B cell (primary cell): ENCODE measurements at places on chromosomes 13 and 19.

DNA sequence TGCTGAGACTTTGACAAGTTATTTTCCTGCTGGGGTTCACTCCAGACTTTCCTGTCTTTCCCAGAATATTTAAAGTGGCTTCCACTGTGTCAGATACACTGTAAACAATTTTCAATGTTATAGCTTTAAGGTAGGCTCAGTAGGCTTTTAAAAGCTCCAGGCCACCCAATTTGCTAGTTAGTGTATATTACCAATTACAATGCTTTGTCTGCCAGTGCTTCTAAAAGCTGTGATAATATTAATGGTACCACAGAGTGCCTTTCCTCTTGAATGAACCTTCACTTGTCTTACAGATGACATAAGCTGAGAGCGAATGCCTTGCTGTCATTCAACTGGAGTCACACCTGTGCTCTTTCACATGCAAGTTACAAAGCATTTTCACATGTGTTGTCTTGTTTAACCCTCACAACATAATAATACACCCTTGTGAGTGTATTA, 239.7 kb upstream of the HTR2A start:
- DNase-seq, result no peak

GRCh38 chr13:100657881-100658315, 16.7 kb downstream of the TMTC4 start:
- no peak for DNase-seq

GRCh38 chr13:74025369-74025768, 108.8 kb downstream of the KLF12 start:
- no peak for DNase-seq

GRCh38 chr13:44410328-44410859, 36.8 kb downstream of the SERP2 start:
- DNase-seq, result no peak

DNA sequence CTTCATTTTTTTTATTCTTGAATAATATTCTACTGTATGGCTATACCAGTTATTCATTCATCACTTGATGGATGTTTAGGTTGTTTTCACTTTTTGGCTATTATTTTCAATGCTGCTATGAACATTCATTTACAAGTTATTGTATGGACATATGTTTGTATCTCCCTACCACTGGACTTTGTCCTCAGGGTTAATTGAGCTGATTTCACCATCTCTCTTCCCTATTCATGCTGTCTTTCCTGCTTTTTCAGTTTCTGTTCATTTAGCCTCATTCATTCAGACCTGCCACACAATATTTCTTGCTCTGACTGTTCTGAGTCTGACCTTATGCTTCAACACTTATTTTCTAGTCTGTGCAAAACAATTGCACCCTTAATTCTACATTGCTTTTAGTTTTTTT, 12.3 kb upstream of the C1QTNF9B start:
- DNase-seq, result no peak

DNA sequence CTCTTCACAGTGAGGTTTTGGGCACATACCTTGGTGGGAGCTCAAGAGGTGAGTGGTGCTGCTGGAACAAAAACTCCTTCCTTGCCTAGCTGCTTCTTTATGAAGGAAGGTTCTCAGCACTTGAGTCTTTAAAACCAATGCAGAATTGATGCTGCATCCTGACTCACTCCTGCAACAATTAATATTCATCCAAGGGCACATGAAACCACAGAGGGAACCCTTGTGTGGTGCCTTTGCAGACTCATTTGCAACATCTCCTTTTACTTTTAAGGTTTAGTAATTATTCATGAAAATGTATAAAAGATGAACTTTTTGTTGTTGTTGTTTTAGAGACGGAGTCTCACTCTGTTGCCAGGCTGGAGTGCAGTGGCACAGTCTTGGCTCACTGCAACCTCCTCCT, 30.1 kb downstream of the OPA3 start:
- no peak for DNase-seq

- no peak for DNase-seq
These were observed 2541.1 kb downstream of the PCDH9 start for GRCh38 chr13:64688893-64689677.

- DNase-seq, result no peak
These were observed 5.5 kb downstream of the PIK3R2 start for GRCh38 chr19:18158467-18158866.

DNA sequence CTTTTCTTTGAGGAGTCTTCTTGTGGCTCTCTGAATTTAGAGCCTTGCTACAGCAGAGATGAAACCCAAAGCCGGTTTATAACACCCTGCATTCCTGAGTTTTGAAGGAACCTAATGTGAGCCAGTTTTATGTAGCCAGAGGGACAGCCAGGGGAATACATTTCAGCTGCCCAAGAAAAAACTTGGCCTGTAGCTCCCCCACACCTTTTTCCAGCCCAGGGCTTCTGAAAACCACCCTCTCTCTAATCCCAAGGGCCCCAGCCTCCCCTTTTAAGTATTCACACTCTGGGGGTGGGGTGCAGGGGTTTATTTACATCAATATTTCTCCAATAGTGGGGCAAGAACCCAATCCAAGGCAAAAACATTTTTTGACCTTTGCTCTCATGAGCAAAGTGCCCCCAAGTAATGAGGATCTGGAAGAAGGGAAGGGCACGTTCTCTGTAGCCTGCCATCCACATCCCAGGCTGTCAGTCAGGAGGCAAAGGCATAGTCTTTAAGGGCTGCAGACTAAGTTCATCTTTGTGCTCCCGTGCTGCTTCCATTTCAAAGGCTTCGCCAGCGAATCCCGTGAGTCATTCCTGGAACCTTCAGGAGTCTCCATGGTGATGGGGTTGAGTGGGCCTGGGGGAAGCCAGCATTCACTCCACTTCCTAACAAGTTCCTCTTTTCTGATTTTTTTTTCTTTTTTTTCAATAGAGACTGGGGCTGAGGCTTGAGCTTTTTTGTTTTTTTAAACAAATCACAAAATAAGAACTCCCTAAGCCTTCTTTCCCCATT, 33.2 kb upstream of the MEDAG start:
- no peak for DNase-seq

DNA sequence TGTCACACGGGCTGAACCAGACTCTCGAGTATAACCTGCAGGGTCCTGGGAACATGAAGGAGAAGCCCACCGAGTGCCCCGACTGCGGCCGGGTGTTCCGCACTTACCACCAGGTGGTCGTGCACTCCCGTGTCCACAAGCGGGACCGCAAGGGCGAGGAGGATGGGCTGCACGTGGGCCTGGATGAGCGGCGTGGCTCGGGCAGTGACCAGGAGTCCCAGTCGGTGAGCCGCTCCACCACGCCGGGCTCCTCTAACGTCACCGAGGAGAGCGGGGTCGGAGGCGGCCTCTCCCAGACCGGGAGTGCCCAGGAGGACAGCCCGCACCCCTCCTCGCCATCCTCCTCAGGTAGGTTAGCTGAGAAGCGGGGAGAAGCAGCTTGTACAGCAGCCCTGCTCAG, 73.2 kb downstream of the ZNF536 start:
- no peak for DNase-seq

DNA sequence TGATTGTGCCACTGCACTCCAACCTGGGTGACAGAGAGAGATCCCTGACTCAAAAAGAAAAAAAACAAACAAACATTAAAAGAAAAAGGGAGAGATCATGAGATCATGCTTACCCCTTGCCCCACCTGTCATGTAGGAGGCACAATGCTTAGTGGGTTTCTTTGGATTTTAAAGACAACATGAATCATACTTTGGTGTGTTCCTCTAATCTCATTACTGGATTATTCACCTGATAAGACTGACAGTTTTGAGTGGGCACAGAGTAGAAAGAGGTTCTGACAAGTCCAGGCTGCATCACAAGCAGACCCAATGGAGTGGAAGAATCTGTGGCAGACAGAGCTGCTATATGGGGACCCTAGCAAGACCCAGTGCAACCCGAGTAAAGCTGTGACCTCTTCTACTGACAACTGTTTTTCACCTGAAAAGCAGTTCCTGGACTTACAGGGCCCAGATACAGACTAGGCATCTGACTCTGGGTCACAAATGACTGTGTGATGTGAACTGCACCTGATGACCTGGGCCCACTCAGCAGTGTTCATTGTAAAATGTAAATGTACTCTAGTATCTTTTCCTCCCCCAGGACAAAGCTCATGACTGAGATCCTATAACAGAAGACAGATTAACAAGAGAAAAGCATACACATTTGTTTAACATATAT, 28.9 kb upstream of the USP12 start:
- no peak for DNase-seq
